ENCODE measurements at places on chromosomes 12 and 14. TPM values are rescaled to one million over a fixed set of nuclear protein-coding genes. Genes with fewer than 3 reads are reported as not detected.

DNA sequence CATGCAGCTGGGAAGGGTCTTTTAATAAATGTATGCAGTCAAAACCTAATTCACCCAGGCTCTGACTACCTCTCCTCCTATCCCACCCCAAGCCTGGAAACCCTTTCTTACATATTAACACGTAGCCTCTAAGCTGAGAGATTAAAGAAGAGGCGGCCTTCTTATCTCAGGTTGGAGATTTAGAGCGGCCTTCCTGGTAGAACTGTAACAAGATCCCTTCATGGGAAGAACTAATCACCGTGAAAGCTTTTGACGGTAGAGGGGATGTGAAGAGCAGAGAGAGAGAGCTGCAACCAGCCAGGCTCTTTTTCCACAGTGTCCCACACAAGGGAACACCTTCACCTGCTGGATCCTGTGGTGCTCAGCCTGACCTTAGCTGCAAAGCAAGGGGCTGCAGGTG, 367.4 kb downstream of the MED13L start:
- H3K27me3 ChIP-seq, result no peaks in the 10 kb centered on the region
- no peak overlapping the region for H3K4me3 ChIP-seq
- no peak for DNase-seq

- no peak overlapping the region for H3K4me3 ChIP-seq
- DNase-seq, result no peak
- no peaks in the 10 kb centered on the region for H3K4me1 ChIP-seq
- H3K27me3 ChIP-seq, result no peaks in the 10 kb centered on the region
- no peaks in the 10 kb centered on the region for H3K36me3 ChIP-seq
- H3K27ac ChIP-seq, result no peak overlapping the region
These were observed 19.4 kb upstream of the FBXO21 start for GRCh38 chr12:117209626-117210025.

DNA sequence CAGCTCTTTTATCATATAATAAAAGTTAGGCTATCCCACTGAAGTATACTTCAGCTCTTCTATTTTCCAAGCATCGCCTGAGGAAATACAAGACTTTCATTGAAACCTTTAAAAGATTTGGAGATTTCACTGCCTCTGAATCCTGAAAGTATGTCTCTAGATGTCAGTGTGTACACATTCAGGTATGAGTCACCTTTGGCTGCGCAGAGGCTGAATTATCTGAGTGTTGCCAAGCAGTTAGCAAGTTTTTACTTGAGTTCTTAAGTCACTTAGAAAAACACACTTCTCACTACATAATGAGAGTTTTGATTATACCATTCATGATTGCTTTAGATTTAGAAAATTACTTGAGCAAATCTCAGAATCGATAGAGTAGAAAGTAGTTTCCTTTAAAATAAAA, 210.3 kb downstream of the TMTC2 start:
- no peak overlapping the region for H3K27ac ChIP-seq
- no peaks in the 10 kb centered on the region for H3K4me1 ChIP-seq
- DNase-seq, result peak; percentile 49
- H3K36me3 ChIP-seq, result no peaks in the 10 kb centered on the region

DNA sequence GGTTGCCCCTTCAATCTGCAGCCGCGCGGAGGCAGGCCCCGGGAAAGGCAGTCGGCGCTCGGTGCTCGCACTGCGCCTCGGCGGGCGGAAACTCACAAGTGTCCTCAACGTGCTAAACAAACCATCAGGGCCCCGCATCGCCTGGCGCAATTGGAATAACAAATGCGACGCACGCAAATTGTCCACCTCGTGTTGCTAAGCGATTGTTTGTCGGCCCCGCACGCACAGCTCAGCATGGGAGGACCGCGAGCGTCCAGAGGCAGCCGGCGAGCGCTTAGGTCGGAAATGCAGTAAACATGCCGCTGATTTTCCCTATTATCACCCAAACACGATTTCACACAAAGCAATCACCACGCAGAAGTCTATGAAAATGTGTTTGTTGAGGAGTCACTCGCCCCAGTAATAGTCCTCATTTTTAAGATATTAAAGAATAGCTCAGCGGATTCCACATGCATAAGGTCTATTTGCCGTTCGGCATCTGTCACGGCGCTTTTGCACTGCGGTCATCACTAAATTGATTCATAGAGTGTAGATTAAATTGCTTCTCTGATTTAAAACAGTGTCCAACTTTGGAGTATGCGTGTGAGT, 3.2 kb upstream of the GSC start:
- DNase-seq, result no peak
- H3K27me3 ChIP-seq, result peaks cover 47% of the 10 kb centered on the region
- no peak overlapping the region for H3K4me3 ChIP-seq
- H3K4me1 ChIP-seq, result no peaks in the 10 kb centered on the region

GRCh38 chr12:86663716-86664115, 407.5 kb upstream of the MGAT4C start:
- no peaks in the 10 kb centered on the region for H3K4me1 ChIP-seq
- no peak overlapping the region for H3K4me3 ChIP-seq
- H3K27me3 ChIP-seq, result no peaks in the 10 kb centered on the region

GRCh38 chr14:23492618-23493272, 23.2 kb downstream of the NGDN start:
- DNase-seq, result no peak
- no peak overlapping the region for H3K27ac ChIP-seq
- H3K4me3 ChIP-seq, result no peak overlapping the region
- H3K4me1 ChIP-seq, result no peaks in the 10 kb centered on the region
- H3K27me3 ChIP-seq, result no peaks in the 10 kb centered on the region

- H3K27me3 ChIP-seq, result no peaks in the 10 kb centered on the region
- peak overlapping the region; percentile 45 for H3K27ac ChIP-seq
- no peaks in the 10 kb centered on the region for H3K4me1 ChIP-seq
- H3K4me3 ChIP-seq, result no peak overlapping the region
These were observed 56.3 kb downstream of the SPPL3 start for GRCh38 chr12:120847814-120848213.

DNA sequence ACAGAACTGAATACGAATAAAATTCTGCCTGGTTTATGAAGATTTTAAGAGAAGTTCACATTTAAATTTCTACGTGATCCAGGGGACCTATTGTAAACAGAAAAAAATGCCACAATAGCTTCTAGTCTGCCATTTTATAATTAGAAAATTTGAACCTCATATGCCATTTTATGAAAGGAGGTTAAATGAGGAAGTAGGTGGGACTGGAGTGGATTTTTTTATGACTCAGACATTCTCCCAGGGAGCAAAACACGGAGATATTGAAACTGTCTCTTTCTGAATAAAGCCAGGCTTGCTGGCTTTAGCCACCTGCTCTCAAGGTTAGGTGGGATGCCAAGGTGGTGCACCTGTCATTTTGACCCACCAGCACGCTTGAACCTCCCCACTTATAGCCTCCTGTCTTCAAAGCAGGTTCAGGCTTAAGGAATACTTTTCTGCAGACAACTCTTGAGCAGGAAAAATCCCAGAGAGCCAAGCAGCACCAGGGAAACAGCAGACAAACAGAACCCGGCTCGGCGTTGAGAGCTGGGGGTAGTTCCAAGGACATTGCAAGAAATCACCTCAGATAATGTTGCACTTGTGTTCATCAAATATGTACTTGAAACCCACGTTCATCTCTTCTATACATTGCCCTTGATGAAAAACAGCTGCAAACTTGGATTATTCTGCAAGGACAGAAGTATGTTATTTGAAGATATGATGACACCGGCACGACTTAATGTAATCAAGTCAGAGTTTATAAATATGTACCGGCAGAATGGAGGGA, 203.7 kb downstream of the PPM1H start:
- no peak for DNase-seq
- peak overlapping the region; percentile 6 for H3K27ac ChIP-seq
- H3K4me3 ChIP-seq, result no peak overlapping the region
- no peaks in the 10 kb centered on the region for H3K27me3 ChIP-seq

GRCh38 chr14:69685716-69686115, 74.3 kb downstream of the SUSD6 start:
- H3K27me3 ChIP-seq, result no peaks in the 10 kb centered on the region
- peaks cover 3% of the 10 kb centered on the region for H3K4me1 ChIP-seq
- H3K27ac ChIP-seq, result peak overlapping the region; percentile 74
- H3K4me3 ChIP-seq, result no peak overlapping the region

DNA sequence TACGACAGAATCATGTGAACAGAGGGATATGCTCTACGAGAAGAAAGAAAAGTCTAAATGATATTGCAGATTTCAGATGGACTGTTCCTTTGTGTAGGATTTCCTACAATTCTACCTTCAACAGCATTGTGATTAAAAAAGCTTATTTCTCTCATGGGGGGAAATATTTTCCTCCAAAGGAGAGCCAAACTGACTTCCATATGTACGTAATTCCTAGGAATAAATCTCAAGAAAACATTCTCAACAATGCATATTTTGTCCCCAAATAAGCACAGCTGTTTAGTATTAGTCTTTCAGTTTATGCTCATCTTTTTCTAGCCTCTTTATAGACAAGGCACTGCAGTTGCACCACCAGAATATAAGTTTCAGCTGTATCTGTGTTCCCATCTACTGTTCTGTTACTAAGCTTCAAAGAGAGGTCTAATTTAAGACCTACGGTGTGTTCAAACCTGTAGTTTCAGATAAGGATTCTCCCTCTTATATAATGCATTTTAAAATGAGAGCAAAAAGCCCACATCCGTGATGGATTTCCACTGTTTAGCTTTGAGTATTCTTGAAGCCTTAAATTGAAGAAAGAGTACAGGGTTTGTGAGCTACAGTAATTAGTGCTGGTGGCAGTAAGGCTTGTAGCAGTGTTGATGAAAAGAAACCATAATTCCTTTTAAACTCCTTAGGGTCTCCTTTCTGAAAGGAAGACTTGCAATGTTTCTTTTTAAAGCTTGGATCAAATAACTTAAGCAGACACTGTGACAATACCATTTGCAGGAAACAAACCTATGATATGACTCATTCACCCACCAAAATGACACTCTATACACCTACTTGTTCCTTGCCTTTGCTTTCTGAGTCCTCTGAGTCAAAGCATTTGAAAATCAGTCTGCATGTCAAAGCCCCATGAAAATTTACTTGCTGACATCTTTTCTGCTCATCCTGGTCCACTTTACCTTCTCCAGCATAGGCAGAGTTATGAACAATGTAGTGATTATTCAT, 754.1 kb downstream of the NOVA1 start:
- no peaks in the 10 kb centered on the region for H3K27me3 ChIP-seq
- no peak overlapping the region for H3K4me3 ChIP-seq
- no peaks in the 10 kb centered on the region for H3K4me1 ChIP-seq
- no peaks in the 10 kb centered on the region for H3K36me3 ChIP-seq

GRCh38 chr12:117120787-117121186, 21.6 kb upstream of the TESC start:
- H3K27me3 ChIP-seq, result no peaks in the 10 kb centered on the region
- H3K4me1 ChIP-seq, result no peaks in the 10 kb centered on the region
- H3K36me3 ChIP-seq, result no peaks in the 10 kb centered on the region
- DNase-seq, result no peak
- no peak overlapping the region for H3K4me3 ChIP-seq

- H3K27me3 ChIP-seq, result no peaks in the 10 kb centered on the region
- DNase-seq, result no peak
- H3K27ac ChIP-seq, result no peak overlapping the region
These were observed 138.6 kb downstream of the TPH2 start for GRCh38 chr12:72077111-72077820.

DNA sequence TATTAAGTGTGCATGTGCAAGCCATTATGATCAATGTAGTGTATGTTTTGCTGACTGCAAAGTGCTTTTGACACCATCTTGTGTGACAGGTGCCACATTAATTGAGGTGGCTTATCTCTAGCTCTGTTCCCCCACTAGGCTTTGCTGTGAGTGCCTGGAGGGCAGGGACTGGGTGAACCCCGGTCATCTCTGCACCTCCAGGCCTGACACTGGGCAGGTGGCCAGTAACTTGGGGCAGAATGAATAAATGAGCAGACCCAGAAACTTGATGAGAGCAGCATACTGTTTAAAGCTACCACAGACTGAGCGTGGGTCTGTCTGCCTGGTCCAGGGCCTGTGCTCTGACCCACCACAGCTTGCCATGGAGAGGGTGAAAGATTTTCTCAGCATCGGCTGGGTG, 151.6 kb downstream of the CALM1 start:
- H3K36me3 ChIP-seq, result no peaks in the 10 kb centered on the region
- no peak overlapping the region for H3K27ac ChIP-seq
- no peaks in the 10 kb centered on the region for H3K4me1 ChIP-seq
- DNase-seq, result no peak

GRCh38 chr14:27085500-27085899, 487.7 kb upstream of the NOVA1 start:
- no peaks in the 10 kb centered on the region for H3K36me3 ChIP-seq
- H3K4me1 ChIP-seq, result no peaks in the 10 kb centered on the region
- H3K27me3 ChIP-seq, result no peaks in the 10 kb centered on the region
- no peak overlapping the region for H3K27ac ChIP-seq
- H3K4me3 ChIP-seq, result no peak overlapping the region

- no peaks in the 10 kb centered on the region for H3K4me1 ChIP-seq
- no peaks in the 10 kb centered on the region for H3K36me3 ChIP-seq
- H3K27me3 ChIP-seq, result no peaks in the 10 kb centered on the region
- no peak for DNase-seq
These were observed 36.0 kb downstream of the SPTLC2 start for GRCh38 chr14:77580477-77580876.

DNA sequence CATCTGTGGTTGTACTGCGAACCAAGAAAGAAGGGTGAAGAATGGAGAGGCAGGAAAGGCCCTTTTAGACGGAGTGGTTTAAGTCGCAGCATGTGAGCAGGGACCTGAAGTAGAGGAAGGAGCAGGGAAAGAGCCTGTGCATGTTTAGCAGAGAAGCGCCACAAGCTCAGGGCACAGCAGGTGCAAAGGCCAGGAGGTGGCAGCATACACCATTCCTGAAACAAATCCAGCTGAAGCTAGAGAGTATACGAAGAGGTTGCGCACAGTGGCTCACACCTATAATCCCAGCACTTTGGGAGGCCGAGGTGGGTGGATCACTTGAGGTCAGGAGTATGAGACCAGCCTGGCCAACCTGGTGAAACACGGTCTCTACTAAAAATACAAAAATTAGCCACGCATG, 49.9 kb downstream of the HELB start:
- H3K4me1 ChIP-seq, result no peaks in the 10 kb centered on the region
- H3K4me3 ChIP-seq, result no peak overlapping the region
- no peaks in the 10 kb centered on the region for H3K27me3 ChIP-seq
- no peak for DNase-seq
- H3K27ac ChIP-seq, result no peak overlapping the region

DNA sequence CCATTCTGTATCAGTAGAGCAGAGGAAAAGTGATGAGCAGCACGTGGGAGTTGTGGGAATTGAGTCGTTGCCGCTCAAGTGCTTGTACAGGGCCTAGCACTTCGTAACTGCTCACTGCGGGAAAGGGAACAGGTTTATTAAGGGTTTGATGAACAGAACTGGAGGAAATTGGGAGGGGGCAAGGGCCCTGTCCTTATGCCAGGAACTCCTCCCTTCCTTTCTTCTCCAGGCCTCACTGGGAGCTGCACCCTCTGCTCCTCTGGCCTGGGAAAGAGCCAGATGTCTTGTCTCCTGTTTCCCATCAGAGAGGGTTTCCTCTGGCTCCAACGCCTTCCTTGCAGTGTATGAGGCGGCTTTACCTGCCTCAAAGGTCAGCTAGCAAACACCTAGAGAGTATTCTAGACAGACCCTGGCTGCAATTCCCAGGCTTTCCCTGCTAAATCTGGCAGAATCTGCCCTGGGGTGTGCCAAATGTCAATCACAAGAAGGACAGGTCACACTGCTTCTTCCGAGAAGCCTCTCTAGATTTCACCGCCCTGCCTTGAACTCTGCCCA, 78.4 kb downstream of the NTF3 start:
- DNase-seq, result no peak
- H3K4me3 ChIP-seq, result no peak overlapping the region
- H3K4me1 ChIP-seq, result no peaks in the 10 kb centered on the region
- no peaks in the 10 kb centered on the region for H3K27me3 ChIP-seq
- H3K27ac ChIP-seq, result no peak overlapping the region
- H3K36me3 ChIP-seq, result no peaks in the 10 kb centered on the region

RTL1 gene
- not detected for total RNA-seq

ARG2 gene
- total RNA-seq, result 4.4 TPM

SLC39A2 gene
- not detected for total RNA-seq

C12orf75 gene
- 2.4 TPM for total RNA-seq

CCDC196 gene
- not detected for total RNA-seq

FAM161B gene
- 12.3 TPM for total RNA-seq
